ENCODE measurements at places on chromosomes 4 and X.

GRCh38 chrX:120790552-120790951 is 85.1 kb downstream of the CT47B1 start:
- no peak for DNase-seq

- peak; percentile 13 for DNase-seq
Measured at GRCh38 chrX:72714478-72714916, 391 bp upstream of the PHKA1 start.

GRCh38 chrX:131841496-131842437 is 181.3 kb upstream of the STK26 start:
- no peak for DNase-seq

DNA sequence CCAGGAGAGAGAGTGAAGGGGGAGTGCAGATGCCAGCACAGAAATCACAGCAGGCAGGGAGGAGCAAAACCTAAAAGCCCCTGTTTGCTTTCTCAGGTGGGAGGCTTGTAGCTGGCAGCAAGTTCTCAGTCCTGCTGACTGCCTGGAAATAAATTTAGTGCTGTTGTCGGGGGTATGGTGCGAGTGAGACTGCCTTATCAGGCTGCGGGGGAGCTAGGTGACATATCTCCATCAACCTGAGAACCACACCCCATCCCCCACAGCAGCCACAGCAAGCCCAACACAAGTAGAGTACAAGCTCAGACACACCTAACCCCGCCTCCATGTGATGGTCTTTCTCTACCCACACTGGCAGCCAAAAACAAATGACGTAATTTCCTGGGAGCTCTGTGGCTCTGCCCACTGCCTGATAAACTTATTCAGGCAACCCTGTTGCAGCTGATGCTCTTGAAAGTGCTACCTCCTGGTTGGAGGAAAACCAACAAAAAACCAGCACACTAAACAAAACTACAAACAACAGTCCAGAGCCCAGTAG is 953.4 kb upstream of the NDST4 start:
- DNase-seq: no peak

GRCh38 chr4:153296040-153296823 is 48.3 kb upstream of the MND1 start:
- DNase-seq: no peak

DNA sequence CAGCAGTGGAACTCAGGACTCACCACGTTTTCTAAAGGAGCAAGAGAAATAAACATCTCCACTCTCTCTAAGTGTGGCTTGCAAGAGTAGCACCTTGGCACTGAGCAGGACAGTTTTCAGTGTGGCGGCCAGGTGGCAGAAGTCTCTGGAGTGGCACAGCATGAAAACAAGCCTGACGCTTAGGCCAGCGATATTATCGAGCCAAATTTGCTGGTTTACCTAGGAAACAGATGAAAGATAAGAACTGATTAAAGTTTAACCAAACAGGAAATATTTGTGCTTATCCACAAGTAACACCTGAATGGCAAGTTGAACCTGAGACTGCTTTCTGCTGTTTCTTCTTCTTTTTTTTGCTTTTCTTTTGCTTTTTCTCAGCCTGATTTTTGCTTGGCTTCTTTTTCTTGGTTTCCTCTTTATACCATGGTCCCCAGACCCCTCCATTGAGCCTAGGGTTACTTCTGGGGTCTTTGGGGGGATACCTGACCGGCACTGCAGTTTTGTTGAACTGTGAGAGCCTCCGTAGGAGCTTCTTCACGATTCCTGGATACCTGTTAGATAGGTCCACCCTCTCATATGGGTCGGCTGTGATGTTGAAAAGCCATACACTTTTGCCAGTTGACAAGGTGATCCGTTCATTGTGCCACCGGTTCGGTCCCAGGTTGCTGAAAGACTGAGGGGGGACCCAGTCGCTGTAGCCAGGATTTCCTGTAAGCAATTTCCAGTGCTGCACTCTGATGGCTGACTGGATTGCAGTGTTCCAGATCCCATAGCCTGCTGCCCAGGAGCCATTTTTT is 77.3 kb downstream of the ARSJ start:
- DNase-seq: no peak

GRCh38 chrX:155995321-155995875 is 2.1 kb upstream of the IL9R start:
- no peak for DNase-seq

DNA sequence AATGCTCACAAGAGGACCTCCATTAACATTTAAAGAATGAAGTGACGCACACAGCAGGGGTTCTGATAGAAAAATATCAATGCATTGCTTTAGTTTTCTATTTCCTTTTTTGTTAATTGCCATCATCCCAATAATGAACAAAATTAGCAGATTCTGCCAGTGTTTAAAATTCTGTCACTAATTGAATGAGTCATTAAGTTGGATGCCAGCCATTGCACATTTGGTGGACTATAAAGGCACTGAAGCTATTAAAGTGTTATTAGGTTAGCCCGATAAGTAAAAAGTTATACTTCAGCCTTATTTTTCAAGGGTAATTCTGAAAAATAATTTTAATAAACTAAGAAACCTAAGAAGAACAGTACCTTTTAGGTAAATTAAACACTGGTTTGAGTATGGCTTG is 53.1 kb downstream of the MAP3K15 start:
- no peak for DNase-seq

DNA sequence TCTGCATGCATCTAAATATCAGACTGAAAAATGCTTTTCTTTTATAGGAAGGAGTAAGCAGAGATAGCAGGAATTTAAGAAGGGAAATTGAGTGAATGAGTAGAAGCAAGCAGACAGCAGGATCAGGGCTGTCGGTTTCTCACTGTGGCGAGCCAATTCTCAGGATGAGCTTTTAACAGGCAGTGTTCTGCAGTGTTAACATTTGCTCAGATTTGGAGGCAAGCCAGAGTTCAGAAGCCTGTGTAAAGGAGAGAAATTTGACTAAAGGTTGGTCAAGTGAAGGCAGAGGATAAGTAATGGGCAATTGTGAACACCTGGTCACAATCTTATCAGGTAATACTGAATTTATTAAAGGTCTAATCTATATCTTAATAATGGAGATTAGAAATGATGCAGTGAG is 133.3 kb upstream of the MAGEB16 start:
- DNase-seq: no peak

DNA sequence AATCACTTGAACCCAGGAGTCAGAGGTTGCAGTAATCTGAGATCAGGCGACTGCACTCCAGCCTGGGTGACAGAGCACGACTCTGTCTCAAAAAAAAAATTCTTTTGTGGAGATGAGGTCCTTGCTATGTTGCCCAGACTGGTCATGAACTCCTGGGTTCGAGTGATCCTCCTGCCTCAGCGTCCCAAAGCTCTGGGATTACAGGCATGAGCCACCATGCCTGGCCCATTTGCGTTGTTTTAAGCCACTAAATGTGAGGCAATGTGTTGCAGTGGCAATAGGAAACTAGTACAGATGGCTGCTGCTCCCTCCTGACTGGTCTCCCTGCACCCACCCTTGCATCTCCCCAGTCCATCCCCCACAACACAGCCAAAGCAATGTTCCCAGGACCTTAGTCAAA is 40.0 kb upstream of the APLN start:
- DNase-seq: no peak

GRCh38 chrX:51894697-51895336 is 1.4 kb downstream of the MAGED1 start:
- no peak for DNase-seq

DNA sequence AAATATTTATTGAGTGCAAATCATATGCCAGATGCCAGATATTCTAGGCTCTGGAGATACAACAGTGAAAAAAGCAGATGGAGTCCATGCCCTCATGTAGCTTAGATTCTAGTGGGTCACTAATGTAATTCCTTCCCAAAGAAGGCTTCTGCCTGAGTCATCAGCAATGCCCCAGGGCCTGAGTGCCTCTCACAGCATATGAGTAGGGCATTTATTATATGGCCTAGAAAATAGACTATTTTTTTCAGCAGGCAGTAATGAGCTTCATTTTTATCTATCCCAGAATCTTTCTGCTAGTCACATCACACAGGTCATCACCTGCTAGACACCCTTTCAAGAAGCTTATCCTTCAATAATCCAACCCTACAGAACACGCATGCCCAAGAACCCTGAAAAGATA is 22.3 kb downstream of the TMEM31 start:
- DNase-seq: no peak

- DNase-seq: no peak
Measured at GRCh38 chr4:121176082-121176934, 12.2 kb upstream of the TNIP3 start.

DNA sequence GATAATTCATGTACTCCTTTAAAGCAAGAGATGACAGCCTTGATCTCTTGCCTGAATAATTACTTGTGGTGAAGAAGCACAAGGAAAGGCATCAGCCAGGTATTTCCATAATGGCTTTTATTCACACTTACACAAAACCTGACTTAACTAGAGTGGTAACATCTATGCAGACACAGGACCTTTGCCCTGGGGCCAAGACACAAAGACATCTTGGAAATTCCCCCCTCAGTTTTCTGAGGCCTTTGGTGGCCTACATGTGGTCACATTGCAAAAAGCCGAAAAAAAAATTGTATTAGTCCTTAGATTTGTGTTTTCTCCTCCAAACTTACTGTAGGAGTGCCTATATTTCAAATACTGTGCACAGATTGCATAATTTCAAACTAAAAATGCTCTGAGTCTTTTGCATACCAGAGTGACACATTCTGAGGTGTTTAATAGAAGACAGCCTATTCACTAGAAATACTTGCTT is 172.4 kb downstream of the PDGFC start:
- no peak for DNase-seq

DNA sequence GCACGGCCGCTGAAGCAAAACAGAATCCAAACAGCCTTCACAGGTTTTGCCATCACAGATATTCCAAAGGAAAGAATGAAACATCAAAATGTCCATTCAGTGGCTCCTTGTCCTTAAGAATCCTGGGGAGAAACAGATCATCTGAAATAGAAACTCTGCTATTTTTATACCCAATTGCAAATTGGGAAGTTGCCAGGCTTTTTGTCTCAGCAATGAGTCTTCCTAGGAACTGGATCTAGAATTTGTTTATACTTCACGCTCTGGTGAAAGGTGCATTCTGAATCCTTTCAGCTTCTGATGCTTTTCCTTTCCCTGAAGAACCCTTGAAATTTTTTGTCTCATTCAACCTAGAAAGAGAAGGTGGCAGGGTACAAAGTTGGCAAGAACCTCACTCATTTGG is 218.9 kb downstream of the FBXW7 start:
- DNase-seq: no peak

- DNase-seq: peak; percentile 5
Measured at GRCh38 chrX:53089224-53089842, 4.6 kb upstream of the KANTR start.

DNA sequence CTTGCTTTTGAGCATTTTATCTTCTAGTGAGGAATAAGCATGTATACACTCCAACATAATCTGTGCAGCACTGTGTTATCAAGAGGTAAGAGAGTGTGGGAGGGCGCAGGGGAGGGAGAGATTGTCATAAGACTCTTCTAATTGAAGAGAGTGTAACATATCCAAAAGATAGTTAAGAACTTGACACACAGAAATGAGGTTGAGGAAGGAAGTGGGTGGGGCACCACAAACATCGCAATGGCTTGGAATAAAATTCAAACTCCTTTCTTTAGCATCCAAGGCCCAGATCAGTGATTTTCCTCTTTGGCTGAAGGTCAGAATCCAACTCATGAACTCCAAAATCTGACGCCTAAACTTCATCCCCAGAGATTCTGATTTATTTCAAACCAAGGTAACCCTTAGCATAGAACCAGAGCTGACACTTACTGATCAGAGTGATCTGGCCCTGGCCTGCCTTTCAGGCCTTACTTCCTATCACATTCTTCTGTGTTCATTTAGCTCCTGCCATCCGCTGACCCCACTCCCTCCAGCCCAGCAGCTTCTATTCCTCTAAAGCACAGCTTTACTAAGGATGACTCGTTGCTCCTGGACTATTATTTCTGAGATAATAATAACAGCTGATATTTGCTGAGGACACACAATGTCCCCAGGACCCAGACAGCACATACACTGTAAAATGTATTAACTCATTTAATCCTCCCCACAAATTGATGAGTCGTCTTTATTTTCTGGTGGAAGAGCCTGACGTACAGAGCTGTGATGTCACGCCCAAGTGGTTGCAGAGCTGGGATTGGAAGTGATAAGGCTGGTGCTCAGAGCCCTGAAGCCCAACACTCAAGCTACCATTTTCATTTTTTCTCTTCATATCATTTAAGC is 10.6 kb upstream of the CTSO start:
- DNase-seq: no peak

DNA sequence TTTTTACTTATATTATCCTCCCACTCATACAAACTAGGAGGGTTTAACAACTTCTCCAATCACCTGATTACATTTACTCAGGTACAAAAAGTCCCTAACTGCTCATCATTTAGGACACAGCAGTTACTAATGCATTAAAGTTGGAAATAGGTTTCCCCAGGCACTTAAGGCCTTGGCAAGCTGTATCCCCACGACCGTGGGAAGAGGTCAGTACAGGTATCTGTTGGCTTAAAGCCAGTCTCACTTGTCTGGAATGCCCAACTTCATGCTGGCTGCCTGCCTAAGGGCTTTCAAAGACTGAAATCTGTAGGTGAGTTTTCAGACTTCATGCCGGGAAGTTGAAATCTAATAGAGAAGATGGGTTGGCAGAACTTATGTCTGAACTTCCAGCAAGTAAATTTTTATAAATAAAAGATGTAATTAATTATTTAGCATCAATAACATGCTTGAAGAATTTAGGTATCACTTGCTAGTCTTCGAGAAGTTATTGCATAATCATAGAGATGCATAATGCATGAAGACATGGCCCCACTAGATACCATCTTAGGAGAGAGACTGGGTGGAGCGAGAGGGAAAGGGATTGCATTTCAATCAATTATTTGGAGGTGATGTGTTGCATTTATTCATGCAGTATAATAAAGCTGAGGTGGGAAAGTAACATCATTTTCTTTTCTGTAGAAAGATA is 54.2 kb downstream of the SCD5 start:
- no peak for DNase-seq

DNA sequence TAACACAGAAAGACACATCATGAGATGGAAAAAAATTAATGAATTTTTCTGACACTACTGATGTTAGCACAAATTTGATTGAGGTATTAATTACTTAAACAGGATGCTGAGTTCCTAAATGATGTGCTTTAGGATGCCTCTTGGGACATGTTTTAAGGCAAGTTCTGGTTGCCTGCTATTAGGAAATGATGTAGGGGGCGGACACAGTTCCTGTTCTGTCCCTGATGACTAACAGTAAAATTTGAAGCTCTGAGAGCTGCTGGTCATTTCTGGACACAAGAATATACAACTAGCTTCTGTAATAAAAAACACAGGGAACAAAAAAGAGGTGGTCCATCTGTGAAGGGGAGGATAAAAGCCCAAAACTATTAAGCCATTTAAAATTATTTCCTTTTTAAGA is 163.2 kb upstream of the ETNPPL start:
- DNase-seq: no peak

DNA sequence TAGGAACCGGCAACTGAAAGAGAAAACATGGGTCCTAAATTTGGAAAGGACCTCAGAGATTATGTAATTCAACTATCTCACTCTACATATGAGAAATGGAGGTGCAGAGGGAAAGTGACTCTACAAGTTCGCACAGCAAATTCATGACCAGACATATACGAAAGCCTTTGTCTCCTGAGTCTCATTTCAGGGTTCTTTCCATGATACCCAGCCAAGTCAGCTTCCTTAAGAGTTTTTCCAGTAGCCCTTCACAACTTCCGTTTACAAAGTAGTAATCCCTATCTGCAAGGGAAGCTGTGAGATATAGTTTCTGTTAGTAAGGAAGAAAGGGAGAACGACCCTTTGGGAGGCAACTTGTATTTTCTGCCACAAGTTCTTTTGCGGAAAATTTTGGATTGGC is 110.6 kb downstream of the TEX13A start:
- DNase-seq: no peak

- no peak for DNase-seq
Measured at GRCh38 chrX:50099331-50099730, 101.5 kb downstream of the AKAP4 start.

GRCh38 chr4:25663781-25664180 is 8.1 kb downstream of the SLC34A2 start:
- DNase-seq: peak; percentile 2
